Caco-2 (cell line): ENCODE measurements at places on chromosomes 1 and 21. TPM values are rescaled to one million over a fixed set of nuclear protein-coding genes. Genes with fewer than 3 reads are reported as not detected.
A peak's percentile ranks its signal among the peaks of the same experiment; 100 is the strongest.

The CDCP2 gene
- total RNA-seq = not detected in 2 replicates

The ARHGEF16 gene
- 35.6 and 40.6 TPM in 2 replicates for total RNA-seq

The COL16A1 gene
- total RNA-seq = 0.44 and 0.50 TPM in 2 replicates

The SPTA1 gene
- total RNA-seq = not detected in 2 replicates

The FMN2 gene
- total RNA-seq = not detected in 2 replicates

- no peak overlapping the region for H3K27ac ChIP-seq
- DNase-seq = no peak
- H3K4me3 ChIP-seq = no peak overlapping the region
These were observed 124.5 kb downstream of the TSEN15 start for GRCh38 chr1:184176058-184176457.

- H3K4me1 ChIP-seq = no peaks in the 10 kb centered on the region
- H3K36me3 ChIP-seq = no peaks in the 10 kb centered on the region
- H3K27me3 ChIP-seq = no peaks in the 10 kb centered on the region
- no peak for DNase-seq
These were observed 98.6 kb upstream of the PPP2R5A start for GRCh38 chr1:212186427-212187207.

- H3K27me3 ChIP-seq = no peaks in the 10 kb centered on the region
- H3K4me3 ChIP-seq = no peak overlapping the region
- H3K36me3 ChIP-seq = no peaks in the 10 kb centered on the region; the same call in 1 of the 2 replicates
- DNase-seq = no peak
- no peak overlapping the region for H3K27ac ChIP-seq
- no peaks in the 10 kb centered on the region for H3K4me1 ChIP-seq
These were observed 19.7 kb downstream of the SLC5A9 start for GRCh38 chr1:48242141-48242736.

- H3K27me3 ChIP-seq = no peaks in the 10 kb centered on the region
- no peaks in the 10 kb centered on the region for H3K36me3 ChIP-seq
- no peaks in the 10 kb centered on the region for H3K4me1 ChIP-seq
- H3K4me3 ChIP-seq = no peak overlapping the region
- no peak for DNase-seq
- H3K27ac ChIP-seq = no peak overlapping the region
These were observed 112.5 kb upstream of the NGF start for GRCh38 chr1:115450501-115451040.

- H3K36me3 ChIP-seq = no peaks in the 10 kb centered on the region
- H3K4me3 ChIP-seq = no peak overlapping the region
- H3K27ac ChIP-seq = no peak overlapping the region
- no peaks in the 10 kb centered on the region for H3K4me1 ChIP-seq
- H3K27me3 ChIP-seq = no peaks in the 10 kb centered on the region
These were observed 84.9 kb upstream of the KCNK2 start for GRCh38 chr1:214997685-214998084.

DNA sequence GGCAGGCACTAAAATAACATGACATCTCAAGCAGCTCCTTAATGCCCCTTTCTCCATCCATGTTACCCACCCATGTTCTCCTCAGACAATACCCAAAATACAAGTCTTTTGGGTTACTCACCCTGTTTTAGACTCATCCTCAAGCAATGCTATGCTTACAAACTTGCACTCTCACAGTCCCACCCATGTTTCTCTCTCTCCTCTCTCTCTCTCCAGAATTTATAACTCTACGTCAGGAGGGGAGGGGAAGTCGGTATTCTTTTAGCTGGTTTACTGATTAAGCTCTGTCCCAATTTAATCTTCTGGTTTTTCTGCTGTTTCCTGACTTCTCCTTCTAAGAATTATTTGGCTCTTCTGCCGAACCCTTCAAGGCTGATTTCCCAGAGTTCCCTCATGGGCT, 98.0 kb upstream of the NR5A2 start:
- no peak for DNase-seq
- H3K36me3 ChIP-seq = no peaks in the 10 kb centered on the region
- H3K4me1 ChIP-seq = no peaks in the 10 kb centered on the region
- H3K27ac ChIP-seq = no peak overlapping the region
- no peaks in the 10 kb centered on the region for H3K27me3 ChIP-seq
- H3K4me3 ChIP-seq = no peak overlapping the region

- H3K4me1 ChIP-seq = 0 out of 2 replicates have a peak, but pooled peaks cover 8% of the 10 kb centered on the region
- peak overlapping the region; percentile 98 for H3K27ac ChIP-seq
- no peak for DNase-seq
- peak overlapping the region; percentile 60 for H3K4me3 ChIP-seq
- H3K27me3 ChIP-seq = no peaks in the 10 kb centered on the region
These were observed 639 bp downstream of the NUP133 start for GRCh38 chr1:229507502-229507901.

DNA sequence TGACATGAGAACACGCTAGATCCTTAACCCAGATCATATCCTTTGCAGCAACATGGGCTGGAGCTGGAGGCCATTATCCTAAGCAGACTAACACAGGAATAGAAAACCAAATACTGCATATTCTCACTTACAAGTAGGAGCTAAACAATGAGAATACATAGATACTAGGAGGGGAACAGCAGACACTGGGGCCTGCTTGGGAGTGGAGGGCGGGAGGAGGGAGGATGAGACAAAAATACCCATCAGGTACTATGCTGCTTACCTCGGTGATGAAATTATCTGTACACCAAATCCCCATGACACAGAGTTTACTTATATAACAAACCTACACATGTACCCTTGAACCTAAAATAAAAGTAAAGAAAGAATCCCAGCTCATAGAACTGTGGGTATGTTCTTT, 1.2 kb upstream of the MOB3C start:
- DNase-seq = no peak
- no peaks in the 10 kb centered on the region; the same call in 1 of the 2 replicates for H3K4me1 ChIP-seq
- no peaks in the 10 kb centered on the region for H3K36me3 ChIP-seq

DNA sequence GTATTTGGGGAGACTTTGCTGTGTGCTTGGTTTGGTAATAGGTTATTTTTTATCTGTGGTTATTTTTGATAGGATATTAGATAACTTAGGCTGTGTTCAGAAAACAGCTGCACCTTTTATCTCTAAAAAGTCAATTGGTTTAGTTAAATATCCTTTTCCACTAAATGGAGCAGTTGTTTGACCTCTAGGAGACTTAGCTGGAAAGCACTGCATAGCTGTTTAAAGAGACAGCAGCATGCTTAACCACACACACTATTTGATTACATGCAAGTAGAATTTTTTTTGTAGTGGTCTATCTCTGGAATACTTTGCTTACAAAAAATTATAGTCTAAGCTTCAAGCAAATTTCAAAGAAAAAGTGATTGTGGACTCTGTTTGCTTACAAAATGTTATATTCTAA, 6.5 kb upstream of the PALMD start:
- no peak for DNase-seq
- H3K27ac ChIP-seq = no peak overlapping the region
- no peaks in the 10 kb centered on the region for H3K4me1 ChIP-seq
- no peaks in the 10 kb centered on the region for H3K36me3 ChIP-seq

- no peak overlapping the region for H3K4me3 ChIP-seq
- H3K36me3 ChIP-seq = no peaks in the 10 kb centered on the region
- DNase-seq = no peak
- H3K4me1 ChIP-seq = 0 out of 2 replicates have a peak, but pooled peaks cover 7% of the 10 kb centered on the region
- no peak overlapping the region for H3K27ac ChIP-seq
These were observed 3.5 kb downstream of the PIK3CD start for GRCh38 chr1:9654834-9655723.

- H3K4me3 ChIP-seq = no peak overlapping the region
- H3K4me1 ChIP-seq = no peaks in the 10 kb centered on the region
- no peaks in the 10 kb centered on the region for H3K36me3 ChIP-seq
- no peak for DNase-seq
These were observed 17.0 kb upstream of the LRRC8C start for GRCh38 chr1:89615676-89616598.

DNA sequence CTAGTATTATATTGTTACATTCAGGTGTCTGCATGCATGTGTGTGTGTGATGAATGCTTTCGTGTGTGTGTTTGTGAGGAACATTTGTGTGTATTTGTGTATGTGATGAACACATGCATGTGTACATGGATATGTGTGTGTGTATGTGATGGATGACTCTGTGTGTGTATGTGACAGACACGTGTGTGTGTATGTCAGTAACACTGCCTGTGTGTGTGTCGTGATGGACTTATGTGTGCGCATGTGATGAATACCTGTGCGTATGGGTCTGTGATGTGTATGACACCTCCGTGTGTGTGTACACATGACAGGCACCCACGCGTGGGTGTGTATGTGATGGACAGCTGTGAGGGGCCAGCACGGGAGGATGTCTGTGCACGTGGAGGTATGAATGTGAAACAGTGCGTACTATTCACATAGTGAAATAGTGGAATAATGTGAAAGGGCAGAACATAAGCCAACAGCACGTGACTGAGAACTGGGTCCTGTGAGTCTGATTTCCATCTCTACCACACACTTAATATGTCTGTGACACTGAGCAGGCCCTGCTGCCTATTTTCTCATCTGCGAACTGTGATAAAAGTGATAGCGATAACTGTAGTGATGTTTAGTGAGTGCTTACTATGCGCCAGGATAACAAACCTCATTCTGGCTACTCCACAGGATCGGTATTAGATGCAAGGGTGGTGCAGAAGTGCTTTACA, 41.8 kb upstream of the CSF3R start:
- H3K36me3 ChIP-seq = no peaks in the 10 kb centered on the region
- H3K4me3 ChIP-seq = no peak overlapping the region
- H3K27ac ChIP-seq = no peak overlapping the region

- H3K4me3 ChIP-seq = no peak overlapping the region
- DNase-seq = no peak
- no peaks in the 10 kb centered on the region for H3K36me3 ChIP-seq
- H3K27me3 ChIP-seq = no peaks in the 10 kb centered on the region
- peaks cover 21% of the 10 kb centered on the region for H3K4me1 ChIP-seq
- no peak overlapping the region for H3K27ac ChIP-seq
These were observed 3.6 kb upstream of the MXRA8 start for GRCh38 chr1:1361982-1362423.

- H3K4me1 ChIP-seq = peaks cover 71% of the 10 kb centered on the region
- H3K27me3 ChIP-seq = no peaks in the 10 kb centered on the region
- peak; percentile 64 for DNase-seq
- H3K27ac ChIP-seq = peak overlapping the region; percentile 80
- H3K4me3 ChIP-seq = peak overlapping the region; percentile 33
These were observed 35.6 kb upstream of the WASF2 start for GRCh38 chr1:27525296-27526272.

- no peak overlapping the region for H3K27ac ChIP-seq
- DNase-seq = no peak
- H3K4me1 ChIP-seq = peaks cover 19% of the 10 kb centered on the region
- H3K4me3 ChIP-seq = no peak overlapping the region
- no peaks in the 10 kb centered on the region for H3K36me3 ChIP-seq
These were observed 102.3 kb upstream of the LPGAT1 start for GRCh38 chr1:211932933-211933254.

GRCh38 chr1:208598021-208598420, 353.8 kb upstream of the PLXNA2 start:
- no peak for DNase-seq
- H3K27me3 ChIP-seq = no peaks in the 10 kb centered on the region

DNA sequence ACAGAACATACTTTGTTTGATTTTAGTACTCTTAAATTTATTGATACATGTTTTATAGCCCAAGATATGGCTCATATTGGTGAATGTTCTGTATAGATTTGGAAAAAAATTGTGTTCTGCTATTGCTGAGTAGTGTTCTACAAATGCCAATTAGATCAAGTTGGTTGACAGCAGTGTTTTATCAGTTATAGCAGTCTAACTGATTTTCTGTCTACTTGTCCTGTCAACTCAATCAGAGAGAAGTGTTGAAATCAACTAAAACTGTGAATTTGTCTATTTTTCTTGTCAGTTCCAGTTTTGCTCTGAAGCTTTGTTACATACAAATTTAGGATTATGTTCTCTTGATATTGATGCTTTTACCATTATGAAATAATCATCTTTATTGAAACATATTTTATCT, 14.7 kb upstream of the MT1HL1 start:
- H3K36me3 ChIP-seq = no peaks in the 10 kb centered on the region
- no peak for DNase-seq
- no peak overlapping the region for H3K4me3 ChIP-seq
- H3K27ac ChIP-seq = no peak overlapping the region
- no peaks in the 10 kb centered on the region for H3K4me1 ChIP-seq

DNA sequence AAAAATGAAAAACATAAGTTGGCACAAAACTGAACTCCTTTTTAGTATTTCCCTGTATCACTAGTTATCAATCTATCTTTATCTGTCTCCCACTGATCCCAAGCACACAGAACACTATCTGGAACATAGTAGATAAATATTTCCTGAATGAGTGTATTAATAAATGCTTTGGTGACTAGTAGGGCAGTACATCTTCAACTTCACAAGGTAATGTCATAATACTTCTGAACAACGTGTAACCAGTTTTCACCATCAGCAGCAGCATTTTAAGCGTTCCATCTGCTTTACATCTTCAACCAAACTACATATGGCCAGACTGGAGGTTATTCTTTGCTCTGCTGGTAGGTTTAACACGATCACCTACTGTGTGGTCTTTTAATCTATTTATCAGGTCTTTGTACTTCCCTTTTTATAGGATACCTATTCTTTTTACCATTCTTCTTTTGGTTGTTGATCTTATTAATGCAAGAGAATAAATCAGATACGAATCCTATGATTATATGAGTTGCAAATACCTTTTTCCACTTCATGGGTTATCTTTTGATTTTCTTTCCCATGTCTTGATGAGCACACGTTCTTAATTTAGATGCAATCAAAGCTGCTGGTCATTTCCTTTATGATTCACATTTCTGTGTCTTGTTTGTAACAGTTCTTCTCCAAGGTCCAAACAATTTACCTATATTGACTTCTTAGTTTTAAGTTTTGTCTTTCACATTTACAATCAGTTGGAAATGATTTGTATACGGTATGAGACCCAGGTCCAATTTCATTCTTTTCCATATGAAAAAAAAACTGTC, 16.3 kb downstream of the GPBP1L1 start:
- H3K4me3 ChIP-seq = no peak overlapping the region
- H3K4me1 ChIP-seq = 0 out of 2 replicates have a peak, but pooled peaks cover 7% of the 10 kb centered on the region
- no peak for DNase-seq

DNA sequence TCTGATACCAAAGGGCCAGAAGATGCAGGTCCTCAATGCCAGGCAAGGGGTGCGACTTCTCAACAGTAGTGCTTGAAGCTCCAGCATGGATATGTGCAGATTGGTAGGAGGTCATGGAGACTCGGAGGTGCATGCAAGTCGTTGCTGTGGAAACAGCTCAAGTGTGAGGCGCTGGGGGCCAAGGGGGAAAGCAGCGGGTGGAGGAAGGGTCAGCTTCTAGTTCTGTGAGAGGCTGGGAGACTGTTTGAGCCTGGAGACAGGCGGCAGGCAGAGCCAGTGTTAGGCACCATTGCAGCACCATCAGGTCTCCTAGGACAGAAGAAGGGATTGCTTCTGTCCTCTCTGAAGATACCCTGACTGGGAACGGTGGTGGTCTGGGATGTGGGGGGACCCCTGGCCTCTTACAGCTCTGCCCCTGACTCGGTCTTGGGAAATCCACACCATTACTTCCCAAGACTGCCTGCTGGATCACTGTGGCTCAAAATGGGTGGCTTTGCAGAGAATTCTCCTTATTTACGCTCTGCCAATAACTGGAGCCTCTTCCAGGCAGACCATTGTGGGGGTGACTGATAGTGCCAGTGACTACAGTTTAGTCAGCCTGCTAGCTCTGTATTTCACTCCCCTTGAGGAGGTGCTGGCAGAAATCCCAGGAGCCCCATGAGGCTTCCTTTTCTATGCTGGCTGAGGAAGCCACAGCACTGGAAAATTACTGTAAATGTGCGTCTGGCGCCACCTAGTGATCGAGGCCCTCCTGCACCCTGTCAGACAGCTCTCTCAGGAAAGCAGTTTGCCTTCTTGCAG, 46.3 kb upstream of the VANGL1 start:
- H3K4me1 ChIP-seq = no peaks in the 10 kb centered on the region
- no peak overlapping the region for H3K4me3 ChIP-seq
- no peaks in the 10 kb centered on the region for H3K27me3 ChIP-seq
- H3K27ac ChIP-seq = no peak overlapping the region
- no peaks in the 10 kb centered on the region for H3K36me3 ChIP-seq
- peak; percentile 75 for DNase-seq

GRCh38 chr1:224339442-224340033, 9.6 kb upstream of the NVL start:
- no peak overlapping the region for H3K4me3 ChIP-seq
- H3K36me3 ChIP-seq = peaks cover 1% of the 10 kb centered on the region; the same call in 1 of the 2 replicates
- H3K27me3 ChIP-seq = no peaks in the 10 kb centered on the region
- H3K4me1 ChIP-seq = peaks cover 22% of the 10 kb centered on the region
